Fibroblast of gingiva (primary cell): ENCODE measurements at places on chromosomes 1 and 21.

DNA sequence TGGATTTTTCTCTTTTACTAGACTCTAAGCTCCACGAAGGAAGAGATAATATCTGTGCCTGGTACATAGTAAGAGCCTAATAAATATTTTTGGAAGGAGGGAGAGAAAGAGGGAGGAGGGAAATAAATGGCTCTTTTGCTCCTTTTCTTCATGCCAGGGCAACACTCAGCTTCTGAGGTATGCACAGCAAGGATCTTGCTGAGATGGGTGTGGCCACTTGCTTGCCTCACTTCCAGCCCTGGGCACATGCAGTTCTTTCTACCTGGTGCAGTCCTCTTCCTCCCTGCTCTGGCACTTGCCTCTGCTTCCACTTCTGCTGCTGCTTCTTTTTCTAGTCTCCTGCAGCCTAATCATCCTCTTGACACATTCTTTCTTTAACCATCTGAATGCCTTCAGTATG, 148.1 kb downstream of the FGGY start:
- peak; percentile 48 for DNase-seq

DNA sequence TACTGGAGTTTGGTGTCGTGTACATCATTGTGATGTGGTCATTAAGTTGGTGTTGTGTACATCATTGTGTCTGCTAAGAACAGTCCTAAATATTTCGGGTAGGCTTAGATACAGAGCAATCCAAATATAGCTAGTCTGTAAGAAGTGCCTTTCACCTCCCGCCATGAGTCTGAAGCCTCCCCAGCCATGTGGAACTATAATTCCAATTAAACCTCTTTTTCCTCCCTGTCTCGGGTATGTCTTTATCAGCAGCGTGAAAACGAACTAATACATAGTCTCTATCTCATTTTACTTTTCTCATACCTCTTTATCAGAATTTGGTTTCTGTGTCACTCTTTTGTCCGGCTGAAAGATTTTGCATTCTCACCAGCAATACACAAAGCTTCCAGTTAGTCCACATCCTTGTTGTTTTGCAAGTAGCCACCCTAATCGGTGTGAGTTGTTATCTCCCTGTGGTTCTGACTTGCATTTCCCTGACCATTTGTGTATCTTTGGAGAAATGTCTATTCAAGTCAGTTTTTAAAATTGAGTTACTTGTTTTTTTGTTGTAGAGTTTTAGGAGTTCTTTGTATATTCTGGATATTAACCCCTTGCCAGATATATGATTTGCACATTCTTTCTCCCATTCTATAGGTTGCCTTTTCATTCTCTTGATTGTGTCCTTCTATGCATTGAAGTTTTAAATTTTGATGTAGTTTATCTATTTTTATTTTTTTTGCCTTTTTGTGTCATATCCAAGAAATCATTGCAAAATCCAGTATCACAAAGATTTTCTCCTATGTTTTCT, 56.5 kb downstream of the FNBP1L start:
- DNase-seq = no peak

DNA sequence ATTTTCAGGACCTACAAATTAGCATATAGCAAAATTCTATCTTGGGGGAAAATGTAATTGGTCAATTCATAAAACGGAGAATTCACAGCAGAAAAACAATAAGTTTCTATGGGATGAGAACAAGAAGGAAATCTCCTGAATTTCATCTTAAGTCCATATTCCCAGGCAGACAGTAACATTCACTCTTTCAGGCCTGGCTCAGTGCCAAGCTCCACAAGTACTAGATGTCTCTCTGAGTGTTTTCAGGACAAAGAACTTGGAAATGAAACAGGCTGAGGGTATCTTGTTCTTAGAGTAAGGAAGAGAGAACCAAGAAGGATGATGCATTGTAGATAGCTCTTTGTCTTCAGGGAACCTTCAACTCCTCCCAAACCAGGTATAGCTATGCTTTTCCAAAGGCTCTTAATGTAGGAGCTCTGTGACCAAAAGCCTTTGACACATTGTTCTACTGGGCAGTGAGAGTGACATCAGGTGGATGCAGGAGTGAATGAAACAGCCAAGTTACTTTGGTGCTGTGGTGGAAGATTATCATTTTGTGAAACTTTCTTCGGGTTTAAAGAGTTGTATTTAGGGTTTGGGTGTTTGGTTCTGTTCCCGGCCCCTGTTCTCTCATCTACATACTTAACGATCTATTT, 298.3 kb downstream of the GPATCH2 start:
- DNase-seq = no peak

- DNase-seq = no peak
Observed at GRCh38 chr1:154962156-154962749, 671 bp upstream of the PYGO2 start.
